ENCODE measurements at places on chromosomes 7 and 10.

DNA sequence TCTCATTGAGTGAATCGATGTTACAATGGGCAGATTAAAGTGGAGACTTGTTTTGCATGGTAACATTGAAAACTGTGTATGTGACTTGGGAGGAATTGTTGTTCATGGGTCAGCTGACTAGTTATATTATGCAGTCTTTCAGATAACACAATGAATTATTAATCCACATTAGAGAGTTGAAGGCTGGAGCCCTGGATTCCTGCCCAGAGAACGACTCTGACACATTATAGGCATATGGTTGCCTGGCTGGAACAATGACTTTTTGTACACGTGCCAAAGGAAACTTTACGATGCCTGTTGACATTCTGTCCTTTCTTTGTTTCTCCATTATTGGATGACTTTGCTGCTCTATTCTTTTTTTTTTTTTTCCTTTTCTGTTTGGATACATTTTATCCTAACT lies 52.3 kb upstream of the TMEM229A start:
- no peak for DNase-seq

- DNase-seq, result no peak
These were observed 11.1 kb downstream of the SLC35G1 start for GRCh38 chr10:93904901-93905300.

DNA sequence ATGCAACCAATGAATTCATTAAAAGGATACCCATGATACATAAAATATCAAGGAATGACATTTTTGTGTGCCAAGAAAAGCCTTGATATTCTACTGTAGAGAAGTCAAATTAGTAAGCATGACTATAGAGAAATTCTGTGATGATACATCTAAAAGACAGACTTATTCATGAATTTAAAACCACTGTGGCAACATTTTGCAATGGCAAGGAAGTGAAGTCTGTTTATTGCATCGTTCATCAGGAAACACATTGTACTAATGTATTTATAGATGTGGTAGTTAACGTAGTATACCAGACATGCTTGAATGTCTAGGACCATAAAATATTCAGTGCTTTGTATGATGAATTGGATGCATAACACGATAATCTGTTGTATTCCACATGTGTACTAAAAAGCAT lies 9.3 kb upstream of the CLEC5A start:
- no peak for DNase-seq

DNA sequence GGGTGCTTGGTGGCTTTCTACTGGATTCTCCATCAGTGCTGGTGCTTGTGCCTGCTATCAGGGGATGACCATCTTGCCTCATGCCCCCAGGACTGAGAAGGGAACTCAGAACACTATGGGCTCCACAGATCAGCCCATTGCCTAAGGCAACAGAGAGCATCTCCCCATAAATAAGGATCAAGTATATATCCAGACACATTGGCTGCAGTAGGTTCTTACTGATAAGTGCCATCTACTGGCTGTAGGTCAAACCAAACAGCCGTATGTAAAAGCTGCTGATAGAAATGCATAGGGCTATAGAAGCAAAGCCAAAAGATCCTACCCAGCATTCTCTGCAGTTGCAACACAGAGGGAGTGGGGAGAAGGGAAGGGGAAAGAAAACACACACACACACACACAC lies 153.7 kb downstream of the CDK14 start:
- DNase-seq, result no peak

DNA sequence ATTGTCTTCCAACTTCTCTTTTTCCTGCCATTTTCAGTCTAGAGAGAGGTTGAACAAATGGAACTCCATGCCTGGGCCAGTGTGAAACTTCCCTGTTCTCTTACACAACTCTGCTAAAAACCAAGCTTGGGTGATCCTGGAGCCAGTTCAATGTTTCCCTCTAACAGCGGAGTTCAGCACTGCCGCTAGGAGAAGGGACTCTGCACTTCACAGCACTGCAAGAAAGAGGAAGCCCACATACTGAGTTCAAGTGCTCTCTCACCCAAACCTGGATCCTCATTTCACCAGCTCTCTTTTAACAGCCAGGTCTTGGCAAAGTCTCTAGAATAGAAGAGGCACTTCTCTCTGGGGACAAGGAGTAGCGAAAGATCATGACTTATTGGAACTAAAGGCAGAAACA lies 18.8 kb downstream of the FOXI2 start:
- no peak for DNase-seq

DNA sequence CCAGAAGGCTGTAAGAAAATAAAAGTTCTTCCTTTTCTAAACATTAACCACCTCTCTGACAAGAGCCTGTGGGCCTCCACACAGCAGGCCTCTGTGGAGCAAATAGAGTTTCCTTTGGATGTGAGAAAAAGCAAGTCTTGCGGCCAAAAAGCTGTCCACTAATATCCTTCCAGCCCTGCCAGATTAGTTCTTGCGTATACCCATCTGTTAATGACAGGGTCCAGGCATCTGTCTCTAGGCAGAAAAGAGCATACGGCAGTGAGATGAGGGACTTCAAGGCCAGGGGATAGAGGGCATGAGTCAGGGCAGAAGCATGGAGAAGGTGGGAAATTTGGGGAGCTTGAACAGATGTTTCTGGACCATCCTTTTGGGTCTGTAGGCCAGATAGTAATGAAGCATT lies 164.9 kb downstream of the NSUN6 start:
- no peak for DNase-seq

- DNase-seq, result no peak
These were observed 148.7 kb downstream of the WDR11 start for GRCh38 chr10:120999868-121000267.

DNA sequence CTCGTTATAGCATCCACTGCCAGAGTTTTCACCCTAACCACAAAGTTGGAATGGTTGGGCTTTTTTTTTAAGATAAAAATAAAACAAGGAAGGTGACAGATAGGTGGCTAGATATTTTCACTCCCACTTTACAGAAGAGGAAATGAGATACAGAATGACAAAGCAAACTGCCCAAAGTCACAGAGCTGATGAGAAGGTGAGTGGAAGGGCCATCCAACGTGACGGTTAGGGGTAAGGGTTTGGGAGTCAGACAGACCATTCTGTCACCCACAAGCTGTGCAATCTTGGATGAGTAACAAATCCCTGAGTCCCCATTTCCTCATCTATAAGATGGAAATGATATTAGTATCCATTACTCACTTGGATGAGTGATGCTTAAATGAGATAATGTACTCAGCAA lies 106.9 kb upstream of the PDLIM1 start:
- no peak for DNase-seq

DNA sequence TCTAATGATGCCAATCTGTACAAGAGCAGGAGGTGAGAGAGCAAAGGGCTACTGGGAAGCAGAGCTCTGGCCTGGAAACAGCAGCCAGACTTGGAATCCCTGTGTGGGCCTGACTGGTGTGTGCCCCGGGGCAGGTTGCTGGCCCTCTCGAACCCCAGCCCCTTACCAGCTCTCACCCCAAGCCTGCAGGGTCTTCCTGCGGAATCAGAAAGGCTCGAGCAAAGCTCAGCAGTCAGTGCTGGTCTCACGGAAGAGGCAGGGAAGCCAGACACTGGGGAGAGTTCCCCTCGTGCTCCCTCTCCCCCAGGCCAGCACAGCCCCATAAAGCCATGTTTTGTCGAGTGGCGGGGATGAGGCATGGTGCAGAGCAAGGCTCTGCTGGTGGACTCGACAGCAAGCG lies 50.1 kb downstream of the POLR3A start:
- no peak for DNase-seq

DNA sequence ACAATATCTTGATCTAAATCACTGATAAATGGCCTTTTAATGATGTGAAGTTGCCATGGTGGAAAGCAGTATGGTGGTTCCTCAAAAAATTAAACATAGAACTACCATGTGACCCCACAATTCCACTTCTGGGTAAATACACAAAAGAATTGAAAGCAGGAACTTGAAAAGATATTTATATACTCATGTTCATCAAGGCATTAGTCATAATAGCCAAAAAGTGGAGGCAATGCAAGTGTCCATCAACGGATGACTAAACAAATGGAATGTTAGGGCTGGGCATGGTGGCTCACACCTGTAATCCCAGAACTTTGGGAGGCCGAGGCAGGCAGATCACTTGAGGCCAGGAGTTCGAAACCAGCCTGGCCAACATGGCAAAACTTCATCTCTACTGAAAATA lies 2.0 kb upstream of the DNAJC12 start:
- no peak for DNase-seq

- no peak for DNase-seq
These were observed 39.3 kb downstream of the PRF1 start for GRCh38 chr10:70563230-70563629.

DNA sequence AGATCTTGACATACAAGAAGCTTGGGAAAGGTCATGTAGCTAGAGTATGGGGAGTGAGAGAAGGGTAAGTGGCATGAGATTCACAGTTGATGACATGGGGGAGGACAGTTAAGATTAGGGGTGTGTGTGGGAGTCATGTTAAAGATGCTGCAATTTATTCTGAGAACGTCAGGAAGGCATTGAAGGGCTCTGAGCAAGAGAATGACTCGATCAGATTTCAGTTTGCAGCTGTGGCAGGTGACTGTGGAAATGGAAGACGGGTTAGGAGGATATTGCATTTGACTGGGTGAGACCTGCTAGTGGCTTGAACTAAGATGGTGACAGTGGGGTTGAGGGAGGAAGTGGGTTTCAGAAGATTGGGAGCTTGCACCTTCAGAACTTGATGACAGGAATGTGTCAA lies 5.6 kb downstream of the CDC123 start:
- DNase-seq, result no peak

GRCh38 chr10:56508562-56508961 lies 147.5 kb upstream of the ZWINT start:
- DNase-seq, result no peak

DNA sequence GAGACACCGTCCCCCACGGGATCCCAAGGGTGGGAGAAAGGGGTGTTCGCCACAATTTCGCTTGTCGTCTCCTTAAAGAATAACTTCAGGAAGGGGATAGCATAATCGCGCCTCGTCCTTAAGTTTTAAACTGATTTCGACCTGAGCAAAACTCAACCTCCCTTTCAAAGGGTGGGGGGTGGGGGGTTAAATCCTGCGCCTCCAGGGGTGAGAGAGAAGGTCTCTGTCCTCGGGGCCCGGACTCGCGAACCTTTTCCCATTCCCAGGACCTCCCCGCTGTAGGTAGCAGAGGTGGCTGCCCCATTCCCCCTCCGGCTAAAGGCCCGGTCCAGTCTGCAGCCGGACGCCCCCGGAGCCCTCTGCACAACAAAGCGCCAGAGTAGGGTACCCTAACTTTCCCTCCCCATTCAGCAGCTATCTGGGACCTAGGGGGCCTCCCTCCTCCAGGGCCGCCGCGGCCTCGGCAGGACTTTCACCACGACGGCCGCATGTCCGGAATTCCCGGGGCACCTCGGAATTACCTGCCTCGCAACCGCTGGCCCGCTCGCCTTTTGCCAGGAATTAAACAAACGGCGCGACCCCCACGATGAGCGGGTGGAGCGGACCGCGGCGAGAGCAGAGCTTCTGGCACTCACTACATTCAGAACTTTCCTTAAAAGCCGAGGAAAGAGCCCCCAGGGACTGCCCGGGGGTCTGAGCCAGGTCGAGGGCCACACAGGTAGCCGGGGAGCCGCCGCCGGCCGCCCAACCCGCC lies 1.7 kb downstream of the CDK6 start:
- no peak for DNase-seq

DNA sequence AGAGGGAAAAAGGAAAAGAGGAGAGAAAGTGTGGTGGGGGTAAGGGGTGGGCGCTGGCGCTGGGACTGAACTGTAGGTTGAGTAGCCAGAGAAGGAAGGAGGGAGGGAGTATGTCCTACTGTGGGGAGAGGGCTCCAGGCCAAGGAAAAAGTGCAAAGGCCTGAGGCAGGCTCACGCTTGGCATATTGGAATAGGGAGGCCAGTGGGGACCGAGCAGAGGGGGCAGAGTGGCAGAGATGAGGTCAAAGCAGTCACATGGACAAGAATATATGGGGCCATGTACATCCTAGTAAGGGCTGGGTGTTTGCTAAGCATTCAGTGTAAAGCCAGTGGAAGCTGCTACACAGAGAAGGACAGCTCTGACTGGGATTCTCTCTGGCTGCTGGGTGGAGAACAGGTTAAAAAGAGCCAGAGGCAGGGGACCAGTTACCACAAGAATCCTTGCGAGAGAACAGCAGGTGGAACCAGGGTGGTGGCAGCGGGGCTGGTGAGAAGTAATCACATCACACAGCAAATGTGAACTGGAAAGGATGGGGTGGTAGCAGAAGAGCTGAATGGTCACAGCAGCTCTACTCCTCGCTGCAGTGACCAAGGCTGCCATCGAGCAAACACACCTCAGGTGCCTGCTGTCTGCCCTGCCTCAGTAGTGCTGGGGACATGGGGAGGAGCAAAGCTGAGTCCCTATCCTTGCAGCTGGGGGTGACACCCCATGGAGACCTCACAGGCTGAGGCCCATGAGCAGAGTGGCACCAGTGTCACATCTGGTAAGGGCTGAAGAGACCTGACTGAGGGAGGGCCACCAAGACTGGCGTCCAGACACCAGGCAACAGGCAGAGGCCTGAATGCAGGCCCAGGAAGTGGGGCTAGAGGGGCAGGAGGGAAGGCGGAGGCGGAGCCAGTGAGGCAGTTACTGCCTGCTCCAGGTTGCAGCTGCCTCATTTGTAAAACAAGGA lies 39.5 kb downstream of the FAM53B start:
- DNase-seq, result no peak

GRCh38 chr7:155710031-155710430 lies 65.6 kb downstream of the RBM33 start:
- DNase-seq, result no peak

GRCh38 chr7:44512736-44513135 lies 22.3 kb upstream of the NUDCD3 start:
- DNase-seq, result no peak

DNA sequence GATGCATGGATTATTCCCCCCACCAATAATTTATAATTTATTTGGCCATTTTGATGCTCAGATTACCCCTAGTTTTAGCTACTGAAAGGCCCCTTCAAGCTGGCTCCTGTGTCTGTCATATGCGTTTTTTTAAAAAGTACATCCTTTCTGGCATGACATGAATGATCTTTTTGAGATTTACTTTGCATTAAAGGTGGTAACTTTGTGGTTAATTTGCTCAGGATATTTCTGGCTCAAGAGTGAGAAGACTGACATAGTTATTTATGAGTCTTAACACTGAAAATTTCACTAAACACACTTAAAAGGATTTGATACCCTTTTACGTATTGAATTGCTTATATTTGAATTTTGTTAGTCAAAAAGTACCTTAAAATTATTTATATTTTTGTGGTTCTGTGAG lies 5.4 kb downstream of the SMC3 start:
- DNase-seq, result no peak

DNA sequence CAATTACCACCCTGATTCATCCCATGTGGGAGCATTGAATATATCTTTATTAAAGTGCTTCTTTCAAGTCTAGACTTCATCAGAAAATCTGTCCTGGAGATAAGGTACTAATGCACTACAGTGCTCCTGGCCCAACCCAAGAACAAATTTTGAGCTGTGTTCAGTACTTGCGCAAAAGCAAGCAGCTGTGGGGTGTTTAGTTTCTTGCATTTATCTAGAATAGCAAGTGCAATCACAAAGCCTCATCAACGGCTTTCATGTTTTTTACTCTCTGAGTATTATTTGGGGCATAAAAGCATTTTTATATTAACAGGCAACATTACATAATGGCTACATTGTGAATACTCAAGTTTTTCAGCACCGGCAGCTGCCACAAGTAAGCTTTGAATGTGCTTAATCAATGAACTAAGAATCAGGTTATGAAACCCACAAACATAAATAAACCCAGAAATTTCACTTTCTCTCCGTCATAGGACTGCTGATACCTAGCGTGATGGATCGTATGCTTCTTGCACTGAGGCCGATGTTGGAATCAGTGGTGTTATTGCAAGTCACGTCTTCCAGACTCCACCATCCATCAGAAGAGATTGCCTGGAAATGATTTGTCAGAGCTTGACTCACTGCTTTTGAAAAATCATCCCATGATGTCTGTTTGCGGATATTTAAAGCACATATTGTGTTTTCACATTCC lies 113.1 kb downstream of the CTTNBP2 start:
- DNase-seq, result no peak
